ENCODE measurements at places on chromosomes 2 and 18.

GRCh38 chr18:47206945-47207637 is 30.9 kb upstream of the IER3IP1 start:
- no peak for DNase-seq
- H3K27ac ChIP-seq, result no peak overlapping the region
- no peak overlapping the region for H3K4me3 ChIP-seq
- H3K36me3 ChIP-seq, result no peaks in the 10 kb centered on the region
- no peaks in the 10 kb centered on the region for H3K4me1 ChIP-seq
- H3K27me3 ChIP-seq, result peaks cover 52% of the 10 kb centered on the region

- no peaks in the 10 kb centered on the region for H3K27me3 ChIP-seq
- peak; percentile 75 for DNase-seq
- peaks cover 53% of the 10 kb centered on the region for H3K4me1 ChIP-seq
- H3K4me3 ChIP-seq, result peak within 1 kb of the TSS; percentile 89
- H3K27ac ChIP-seq, result peak within 1 kb of the TSS; percentile 98
- H3K36me3 ChIP-seq, result no peaks in the 10 kb centered on the region
Measured at GRCh38 chr2:120735746-120736170, at the start of gene GLI2. Gene GLI2 (plus strand): TSS chr2:120735868. CDS start chr2:120797321, 61,453 bp downstream.

DNA sequence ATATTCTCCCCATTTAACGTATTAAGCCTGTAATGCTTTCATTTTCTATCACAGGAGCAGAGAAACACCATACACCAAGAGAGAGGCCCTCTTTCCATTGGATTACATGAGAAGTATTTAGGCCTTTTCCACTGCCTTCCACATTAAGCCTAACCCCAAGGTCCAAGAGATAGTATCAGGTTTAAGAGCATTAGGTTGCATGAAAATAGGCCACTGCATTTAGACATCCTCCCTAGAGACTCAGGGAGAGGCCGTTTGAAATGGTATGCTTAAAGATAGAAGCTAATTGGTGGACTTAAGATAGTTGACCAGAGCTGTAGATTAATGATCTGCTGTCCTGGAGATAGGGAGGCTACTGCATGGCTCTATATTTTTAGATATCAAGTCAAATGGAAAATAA is 128.5 kb upstream of the PTPRM start:
- DNase-seq, result no peak
- no peak overlapping the region for H3K4me3 ChIP-seq
- H3K4me1 ChIP-seq, result peaks cover 52% of the 10 kb centered on the region
- no peaks in the 10 kb centered on the region for H3K36me3 ChIP-seq
- H3K27me3 ChIP-seq, result no peaks in the 10 kb centered on the region

- no peaks in the 10 kb centered on the region for H3K27me3 ChIP-seq
- no peak for DNase-seq
- peaks cover 16% of the 10 kb centered on the region for H3K4me1 ChIP-seq
Measured at GRCh38 chr18:3511980-3512379, 62.0 kb downstream of the TGIF1 start.

GRCh38 chr2:114857196-114857595 is 414.8 kb downstream of the DPP10 start:
- H3K27me3 ChIP-seq, result peaks cover under 1% of the 10 kb centered on the region
- H3K27ac ChIP-seq, result no peak overlapping the region
- H3K36me3 ChIP-seq, result no peaks in the 10 kb centered on the region
- no peaks in the 10 kb centered on the region for H3K4me1 ChIP-seq

DNA sequence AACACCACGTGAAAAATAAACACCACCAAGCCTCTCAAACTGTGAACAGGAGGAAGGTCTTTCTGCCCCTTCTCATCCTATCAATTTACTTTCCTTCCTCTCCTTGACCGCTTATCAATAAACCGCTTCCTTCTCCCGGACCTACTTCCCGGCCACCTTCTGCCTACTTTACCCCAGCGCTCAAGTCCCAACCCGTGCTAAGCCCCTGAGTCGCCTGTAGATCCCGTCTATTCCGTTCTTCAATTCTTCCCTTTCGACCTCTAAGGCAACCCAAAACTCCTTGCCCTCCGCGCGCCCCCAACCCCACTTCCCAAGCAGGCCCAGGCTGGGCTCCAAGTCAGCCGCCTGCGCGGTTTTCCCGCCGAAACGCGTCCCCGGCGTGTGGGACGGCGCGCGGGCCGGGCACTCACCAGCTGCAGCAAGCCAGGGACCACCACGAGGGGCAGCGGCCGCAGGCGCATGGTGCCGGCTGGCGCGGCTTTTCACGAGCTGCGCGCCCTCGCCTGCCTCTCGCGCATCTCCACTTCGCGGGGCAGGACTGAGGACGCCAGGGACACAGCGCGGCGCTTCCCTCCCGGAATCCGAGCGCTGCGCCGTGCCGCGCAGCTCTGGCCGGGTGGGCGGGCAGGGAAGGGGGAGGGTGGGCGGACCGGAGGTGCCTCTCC is at the start of gene NXPH2:
TSS of gene NXPH2 (minus strand) at position 610 of the 665 bp plus-strand sequence. CDS start at position 461, 149 bp downstream.
- peak; percentile 54 for DNase-seq
- H3K4me3 ChIP-seq, result peak within 1 kb of the TSS; percentile 78
- no peaks in the 10 kb centered on the region for H3K36me3 ChIP-seq
- peaks cover 27% of the 10 kb centered on the region for H3K4me1 ChIP-seq
- peaks cover 60% of the 10 kb centered on the region for H3K27me3 ChIP-seq

- no peaks in the 10 kb centered on the region for H3K27me3 ChIP-seq
- H3K4me1 ChIP-seq, result peaks cover 14% of the 10 kb centered on the region
- no peak overlapping the region for H3K4me3 ChIP-seq
- peak overlapping the region; percentile 62 for H3K27ac ChIP-seq
Measured at GRCh38 chr18:3367491-3368091, 82.4 kb upstream of the TGIF1 start.

DNA sequence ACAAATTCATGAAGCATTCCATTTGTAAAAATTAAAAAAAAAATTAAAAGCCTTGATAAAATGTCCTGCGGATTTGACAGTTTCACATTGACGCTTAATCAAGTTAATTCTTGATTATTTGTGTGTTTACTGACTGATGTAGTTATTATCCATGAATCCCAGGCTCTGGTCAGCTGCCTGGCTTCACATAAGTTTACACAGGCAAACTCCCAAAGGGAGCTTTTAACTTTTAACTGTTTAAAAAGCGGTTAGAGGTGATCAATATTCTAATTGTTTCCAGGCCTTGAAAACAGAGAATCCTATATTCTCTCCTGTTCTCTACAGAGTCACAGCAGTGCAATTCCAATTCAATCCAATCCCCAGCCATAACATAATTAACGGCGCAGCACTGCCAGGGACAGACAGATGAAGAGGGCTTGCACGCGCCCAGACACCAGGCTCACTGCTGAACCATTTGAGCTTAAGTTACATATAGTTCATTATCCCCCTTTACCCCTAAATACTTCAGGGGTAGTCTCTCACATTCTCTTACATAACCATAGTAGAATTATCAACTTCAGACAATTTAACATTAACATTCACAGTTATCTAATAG is 47.5 kb downstream of the ATP8B1 start:
- H3K4me3 ChIP-seq, result no peak overlapping the region
- H3K4me1 ChIP-seq, result peaks cover 11% of the 10 kb centered on the region
- H3K27ac ChIP-seq, result no peak overlapping the region
- no peaks in the 10 kb centered on the region for H3K27me3 ChIP-seq
- DNase-seq, result no peak
- peaks cover 26% of the 10 kb centered on the region for H3K36me3 ChIP-seq

DNA sequence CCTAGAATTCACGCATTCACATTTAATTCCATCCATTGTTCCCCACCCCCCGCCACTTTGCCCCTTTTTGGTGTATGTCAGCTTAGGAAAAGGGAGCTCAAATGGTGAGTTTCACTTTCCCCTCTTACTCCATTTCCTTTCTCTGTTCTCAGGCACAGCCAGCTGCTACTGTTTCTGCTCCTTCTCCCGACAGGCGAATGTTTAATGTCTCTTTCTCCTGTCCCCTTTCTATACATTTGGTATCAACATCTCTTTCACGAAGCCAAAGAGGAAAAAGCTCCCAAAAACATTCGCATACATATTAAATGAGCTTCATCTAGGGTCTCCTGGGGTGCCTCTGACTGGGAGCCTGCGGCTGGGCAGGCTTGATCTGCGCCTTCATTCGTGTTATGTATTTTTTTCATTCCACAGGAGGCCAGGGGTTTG is 124.2 kb upstream of the SATB2 start:
- no peak for DNase-seq
- H3K4me1 ChIP-seq, result peaks cover 18% of the 10 kb centered on the region
- H3K27me3 ChIP-seq, result peaks cover 17% of the 10 kb centered on the region
- peak overlapping the region; percentile 31 for H3K27ac ChIP-seq

- no peak overlapping the region for H3K4me3 ChIP-seq
- H3K27me3 ChIP-seq, result peaks cover 4% of the 10 kb centered on the region
- no peak for DNase-seq
- no peaks in the 10 kb centered on the region for H3K4me1 ChIP-seq
- peaks cover 4% of the 10 kb centered on the region for H3K36me3 ChIP-seq
- H3K27ac ChIP-seq, result no peak overlapping the region
Measured at GRCh38 chr2:17475286-17475685, 43.0 kb downstream of the RAD51AP2 start.

- H3K36me3 ChIP-seq, result peaks cover 11% of the 10 kb centered on the region
- peaks cover 12% of the 10 kb centered on the region for H3K4me1 ChIP-seq
- H3K27ac ChIP-seq, result no peak overlapping the region
- no peak for DNase-seq
Measured at GRCh38 chr2:74486141-74486540, 3.3 kb downstream of the TTC31 start.

DNA sequence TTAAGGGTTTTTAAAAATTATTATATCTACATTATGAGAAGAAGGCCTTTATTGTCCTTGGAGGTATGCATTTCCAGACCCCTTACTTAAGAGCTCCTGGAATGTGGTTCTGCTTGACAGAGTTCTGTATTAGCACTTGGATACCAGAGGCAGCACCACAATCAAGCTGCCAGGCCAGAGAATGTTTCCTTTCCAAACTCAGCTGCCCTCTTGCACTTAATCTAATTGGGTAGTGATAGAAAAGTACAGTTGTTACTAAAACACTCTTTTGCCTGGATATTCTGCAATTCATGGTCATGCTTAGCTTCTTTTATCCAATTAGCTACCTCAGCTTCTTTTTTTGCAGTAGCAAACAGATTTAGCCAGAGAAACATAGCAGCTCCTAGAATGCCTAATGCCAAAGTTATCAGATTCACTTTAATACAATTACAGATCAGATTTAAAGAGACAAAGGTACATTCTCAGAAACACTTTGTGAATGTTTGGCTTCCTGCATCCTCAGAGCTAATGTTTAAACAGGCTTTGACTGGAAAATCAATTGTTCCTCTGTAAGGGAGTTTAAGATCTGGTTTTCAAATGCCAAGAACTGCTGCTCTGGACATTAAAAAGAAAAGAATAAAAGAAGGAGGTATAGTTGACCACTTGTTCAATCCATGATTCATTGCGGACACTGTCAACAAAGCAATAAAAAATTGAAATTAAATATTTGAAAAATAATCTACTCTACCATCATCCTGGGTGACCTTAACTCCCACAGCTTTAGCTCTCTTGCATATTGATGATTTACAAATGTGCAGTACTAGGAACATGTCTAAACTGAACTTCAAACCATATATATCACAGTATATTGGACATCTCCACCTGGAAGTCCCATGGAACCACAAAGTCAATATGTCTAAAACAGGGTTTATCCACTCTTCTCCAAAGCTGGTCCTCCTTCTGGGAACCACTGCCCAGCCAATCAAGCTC is 12.8 kb downstream of the NOSTRIN start:
- H3K27me3 ChIP-seq, result no peaks in the 10 kb centered on the region
- H3K27ac ChIP-seq, result no peak overlapping the region
- peaks cover 18% of the 10 kb centered on the region for H3K4me1 ChIP-seq
- H3K4me3 ChIP-seq, result no peak overlapping the region

DNA sequence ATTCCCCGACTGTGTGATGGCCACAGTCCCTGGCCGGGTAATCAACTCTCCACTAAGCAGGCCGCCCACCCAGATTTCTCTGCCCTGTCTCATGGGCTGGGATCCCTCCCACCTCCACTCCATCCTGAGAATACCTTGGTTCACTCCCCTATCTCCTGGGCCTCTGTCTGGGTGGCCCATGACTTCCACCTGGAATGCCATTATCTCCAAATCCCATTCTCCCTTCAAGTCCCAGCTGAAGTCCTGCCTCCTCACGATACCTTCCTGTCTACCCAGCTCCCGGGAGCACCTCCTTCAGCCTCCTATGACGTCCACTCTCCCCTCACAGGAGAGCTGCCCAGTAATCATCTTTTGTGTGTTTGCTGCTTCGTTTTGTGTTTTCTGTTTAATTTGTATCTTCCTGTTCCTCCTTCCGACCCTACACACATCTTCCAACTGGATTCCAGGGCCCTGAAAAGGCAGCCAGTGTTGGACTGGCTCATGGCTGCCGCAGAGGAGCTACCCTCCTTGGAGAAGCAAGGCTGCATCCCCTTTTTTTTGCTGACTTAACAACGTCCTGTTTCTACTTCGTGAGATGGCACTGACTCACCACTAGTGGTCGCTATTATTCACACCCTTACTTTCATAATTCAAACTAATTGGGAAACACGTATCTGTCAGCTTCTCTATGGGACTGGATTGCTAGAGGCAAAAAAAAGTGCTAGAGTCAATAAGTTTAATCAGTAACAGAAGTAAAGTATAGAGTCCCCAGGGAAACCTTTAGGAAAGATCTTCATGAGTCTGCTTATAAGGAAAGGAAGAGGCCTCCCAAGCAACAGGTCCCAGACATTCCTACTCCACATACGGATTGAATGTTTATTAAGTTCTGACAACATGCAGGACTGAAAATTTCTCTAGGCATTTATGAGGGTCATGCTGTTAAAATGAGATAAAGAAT is 171.9 kb upstream of the GATA6 start:
- peaks cover 19% of the 10 kb centered on the region for H3K4me1 ChIP-seq
- no peak for DNase-seq
- no peak overlapping the region for H3K4me3 ChIP-seq
- H3K27ac ChIP-seq, result peak overlapping the region; percentile 31
- H3K27me3 ChIP-seq, result no peaks in the 10 kb centered on the region
- no peaks in the 10 kb centered on the region for H3K36me3 ChIP-seq

GRCh38 chr2:27959496-27959895 is 69.0 kb downstream of the BABAM2 start:
- no peak overlapping the region for H3K4me3 ChIP-seq
- no peak for DNase-seq
- H3K27ac ChIP-seq, result peak overlapping the region; percentile 1
- H3K27me3 ChIP-seq, result no peaks in the 10 kb centered on the region
- H3K36me3 ChIP-seq, result peaks cover 11% of the 10 kb centered on the region
- peaks cover 34% of the 10 kb centered on the region for H3K4me1 ChIP-seq

DNA sequence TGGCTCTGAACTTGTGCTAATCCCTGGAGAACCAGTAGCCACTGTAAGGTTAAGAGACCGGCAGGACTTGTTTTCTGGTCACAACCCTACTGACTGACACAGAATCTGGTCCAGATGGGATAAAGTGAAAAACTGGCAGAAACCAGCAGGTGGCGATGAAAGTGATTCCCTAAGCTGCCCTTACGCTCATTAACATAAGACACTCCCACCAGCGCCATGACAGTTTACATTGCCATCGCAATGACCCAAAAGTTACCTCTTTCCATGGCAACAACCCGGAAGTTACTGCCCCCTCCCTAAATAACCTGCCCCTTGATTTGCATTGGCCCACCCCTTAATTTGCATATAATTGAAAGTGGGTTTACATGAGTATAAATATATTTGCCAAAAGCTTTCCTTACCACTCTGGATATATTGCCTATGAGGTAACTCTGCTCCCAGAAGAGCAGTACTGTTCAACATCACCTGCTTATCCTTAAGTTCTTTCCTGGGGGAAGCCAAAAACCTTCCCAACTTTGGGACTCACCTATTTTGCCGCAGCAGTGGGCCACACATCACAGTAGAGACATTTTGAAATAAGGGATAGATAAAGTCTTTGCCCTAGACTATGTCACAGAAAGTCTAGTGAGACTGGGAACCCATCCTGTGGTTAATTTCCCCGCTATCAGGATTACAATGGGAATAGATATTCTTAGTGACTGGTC is 35.8 kb upstream of the AFF3 start:
- H3K4me1 ChIP-seq, result peaks cover 20% of the 10 kb centered on the region
- H3K4me3 ChIP-seq, result no peak overlapping the region
- H3K27me3 ChIP-seq, result peaks cover 12% of the 10 kb centered on the region
- DNase-seq, result no peak
- no peak overlapping the region for H3K27ac ChIP-seq
